Amygdala (tissue), 56 donors: ENCODE measurements at places on chromosomes 16 and 17.
A peak's percentile ranks its signal among the peaks of the same experiment; 100 is the strongest.

DNA sequence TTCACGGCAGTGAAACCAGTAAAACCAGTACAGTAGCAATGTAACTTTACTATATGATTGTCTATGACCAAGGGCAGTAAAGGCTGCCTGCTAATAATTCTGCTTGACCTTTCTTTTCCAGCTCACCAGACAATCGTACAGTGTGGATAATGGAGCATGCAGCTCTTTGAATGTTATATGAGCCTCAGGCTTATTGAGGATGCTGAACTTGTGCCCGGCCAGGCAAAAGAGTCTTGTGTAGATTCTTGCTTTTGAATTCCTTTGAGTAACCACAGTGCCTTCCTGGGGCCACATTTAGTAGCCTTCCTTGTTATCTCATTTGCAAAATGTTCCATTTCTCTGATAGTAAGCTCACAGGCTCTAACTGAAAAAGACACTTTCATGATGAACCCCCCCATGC is 131.8 kb downstream of the CDH11 start:
- DNase-seq, result no peak

DNA sequence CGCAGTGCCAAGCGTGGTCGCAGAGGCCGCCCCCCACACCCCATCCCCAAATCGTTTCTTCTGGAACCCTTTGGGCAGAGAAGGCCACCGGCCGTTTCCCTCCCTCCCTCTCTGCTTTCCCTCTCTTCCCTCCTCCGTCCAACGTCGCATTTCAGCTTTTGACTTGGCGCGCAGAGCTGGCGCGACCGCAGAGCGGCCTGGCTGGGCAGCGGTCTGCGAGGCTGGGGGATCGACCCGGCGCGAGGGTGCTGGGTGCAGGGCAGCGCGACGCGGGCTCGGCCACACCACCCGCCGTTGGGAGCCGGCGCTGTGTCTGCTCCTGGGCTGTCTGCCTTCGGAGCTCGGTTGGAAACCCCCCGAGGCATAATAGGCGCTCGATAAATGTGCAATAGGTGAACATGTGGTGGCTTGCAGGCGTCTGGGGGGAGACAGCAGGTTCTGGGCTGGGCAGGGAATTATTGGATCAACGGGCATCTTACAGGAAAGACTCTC is 2.8 kb upstream of the NTN3 start:
- DNase-seq, result no peak

- DNase-seq, result no peak
Measured at GRCh38 chr16:1791943-1792812, 1.3 kb downstream of the IGFALS start.

- DNase-seq, result peak; percentile 30
Measured at GRCh38 chr16:15482068-15482747, 47.8 kb downstream of the BMERB1 start.

DNA sequence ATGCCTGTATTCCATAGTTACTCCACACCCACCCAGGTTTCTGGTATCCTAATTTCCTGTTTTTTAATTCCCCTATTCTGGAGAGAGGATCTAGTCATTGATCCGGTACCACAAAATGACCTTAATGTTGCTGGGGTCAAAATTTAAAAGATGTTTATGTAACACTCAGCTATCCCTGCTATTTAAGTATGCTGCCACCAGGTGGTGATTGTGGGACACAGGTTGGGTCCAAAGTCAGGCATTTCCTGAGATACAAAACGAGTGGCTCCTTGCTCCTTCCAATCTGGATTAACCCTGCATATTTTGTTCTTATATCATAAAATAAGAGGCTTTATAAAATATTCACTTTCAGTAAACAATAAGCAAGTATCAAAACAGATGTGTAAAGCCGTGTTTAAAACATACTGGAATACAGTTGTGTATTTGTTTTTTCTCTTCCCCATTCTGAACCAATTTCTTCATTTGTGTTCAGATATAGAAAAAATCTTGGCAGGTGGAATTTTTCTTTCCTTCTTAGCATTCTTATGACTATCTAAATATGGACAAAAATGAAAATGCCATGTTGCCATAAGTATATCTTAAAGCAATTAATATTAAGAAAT is 16.3 kb downstream of the HS3ST4 start:
- no peak for DNase-seq

DNA sequence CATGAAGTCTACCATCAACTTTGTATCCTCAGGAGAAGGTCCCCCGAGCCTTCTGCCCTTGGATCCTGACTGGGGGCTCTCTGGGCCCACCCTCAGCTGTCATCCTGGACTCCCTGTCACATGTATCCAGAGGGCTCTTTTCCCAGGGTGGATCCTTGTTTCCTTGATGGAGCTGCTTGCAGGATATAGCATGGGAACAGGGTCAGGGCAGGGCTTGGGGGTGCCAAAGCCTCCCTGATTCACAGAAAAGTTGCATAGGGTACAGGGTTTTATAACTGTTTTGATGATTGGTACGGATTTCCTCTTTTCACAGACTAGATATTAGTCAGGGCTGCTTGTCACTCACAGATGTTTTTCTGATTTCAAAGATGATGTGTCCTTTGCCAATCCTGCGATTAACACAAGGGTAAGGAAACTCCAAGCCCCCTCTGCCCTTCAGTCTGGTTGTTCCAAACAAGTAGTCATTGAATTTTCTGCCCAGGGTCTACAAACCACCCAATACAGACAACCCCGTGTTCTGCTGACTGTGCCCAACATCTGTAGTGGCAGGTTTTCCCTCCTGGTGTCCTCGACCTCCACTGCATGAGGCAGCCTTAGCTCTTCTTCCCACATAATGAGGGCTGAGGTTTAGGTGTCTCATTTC is 20.6 kb upstream of the SLC35G3 start:
- no peak for DNase-seq

DNA sequence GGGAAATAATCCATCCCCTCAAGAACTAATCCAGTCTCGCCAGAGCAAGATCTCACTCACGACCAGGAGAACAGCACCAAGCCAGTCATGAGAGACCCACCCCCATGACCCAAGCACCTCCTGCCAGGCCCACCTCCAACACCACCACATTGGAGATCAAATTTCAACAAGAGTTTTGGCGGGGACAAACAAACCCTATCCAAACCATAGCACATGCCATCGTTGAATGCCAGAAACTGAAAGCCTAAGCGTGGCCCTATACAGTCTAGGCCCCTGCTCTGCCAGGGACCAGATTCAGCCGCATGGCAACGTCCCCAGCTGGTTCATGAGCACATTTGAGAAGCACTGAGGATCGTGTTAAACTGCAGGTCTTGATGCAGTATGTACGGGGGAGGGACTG is 57.3 kb downstream of the AXIN2 start:
- no peak for DNase-seq
